ENCODE measurements at places on chromosomes 1 and 21. TPM values are rescaled to one million over a fixed set of nuclear protein-coding genes. Genes with fewer than 3 reads are reported as not detected.

GRCh38 chr1:22606161-22606560, 30.3 kb upstream of the C1QA start:
- DNase-seq: no peak

- no peak for DNase-seq
These were observed 431 bp downstream of the RAB42 start for GRCh38 chr1:28592321-28593071.

DNA sequence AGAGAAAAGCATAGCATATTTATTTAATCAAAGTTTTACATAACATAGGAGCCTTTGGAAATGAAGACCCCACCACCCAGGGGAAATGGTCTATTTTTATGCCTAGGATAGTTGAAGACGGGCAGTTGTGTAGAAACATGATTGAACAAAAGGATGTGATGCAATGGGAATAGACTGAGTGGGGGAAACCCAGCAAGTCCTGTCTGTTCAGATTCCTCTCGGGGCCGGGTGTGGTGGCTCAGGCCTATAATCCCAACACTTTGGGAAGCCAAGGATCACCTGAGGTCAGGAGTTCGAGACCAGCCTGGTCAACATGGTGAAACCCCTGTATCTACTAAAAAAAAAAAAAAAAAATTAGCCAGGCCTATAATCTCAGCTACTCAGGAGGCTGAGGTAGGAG, 298.3 kb downstream of the MATN1 start:
- no peak for DNase-seq

DNA sequence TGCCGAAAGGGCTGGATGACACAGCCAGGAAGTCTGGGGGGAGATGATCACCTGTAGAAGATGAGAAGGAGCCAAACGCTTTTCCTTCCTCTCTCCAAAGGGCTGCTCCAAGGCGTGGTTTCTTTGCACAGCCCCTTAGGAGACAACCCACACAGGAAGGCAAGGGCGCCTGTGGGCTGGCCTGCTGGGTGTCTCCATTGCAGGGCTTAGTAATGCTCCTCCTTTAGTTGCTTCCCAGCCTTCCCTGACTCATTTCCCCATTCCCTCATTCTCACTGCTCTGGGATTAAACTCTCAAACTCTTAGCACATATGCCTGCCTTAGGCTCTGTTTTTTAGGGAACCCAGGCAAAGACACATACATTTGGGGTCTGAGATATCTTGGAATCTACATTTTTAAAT, 1.7 kb upstream of the CLCA1 start:
- DNase-seq: no peak

GRCh38 chr21:15139898-15140297, 75.1 kb upstream of the NRIP1 start:
- peak; percentile 36 for DNase-seq

DNA sequence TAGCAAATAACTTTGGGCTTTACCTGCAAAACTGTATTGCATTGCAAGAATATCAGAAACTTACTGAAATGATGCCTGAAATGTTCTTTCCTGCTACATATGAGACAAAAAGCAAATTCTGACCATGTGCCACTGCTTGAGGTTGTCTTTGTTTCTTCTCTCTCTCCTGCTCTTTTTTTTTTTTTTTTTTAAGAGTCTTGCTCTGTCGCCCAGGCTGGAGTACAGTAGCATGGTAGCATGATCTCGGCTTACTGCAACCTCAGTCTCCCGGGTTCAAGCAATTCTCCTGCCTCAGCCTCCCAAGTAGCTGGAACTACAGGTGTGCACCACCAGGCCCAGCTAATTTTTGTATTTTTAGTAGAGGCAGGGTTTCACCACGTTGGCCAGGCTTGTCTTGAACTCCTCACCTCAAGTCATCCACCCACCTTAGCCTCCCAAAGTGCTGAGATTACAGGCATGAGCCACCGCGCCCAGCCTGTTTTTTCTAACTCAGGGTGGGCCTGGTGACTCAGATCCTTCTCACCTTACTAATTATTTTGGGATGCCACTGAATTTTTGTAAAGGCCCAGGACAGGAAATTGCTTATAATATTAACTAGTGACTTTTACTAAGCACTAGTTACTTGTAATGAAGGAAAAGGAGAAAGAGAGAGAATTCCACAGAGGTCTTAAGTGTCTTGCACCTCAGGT, 35.9 kb downstream of the DNASE2B start:
- DNase-seq: no peak

DNA sequence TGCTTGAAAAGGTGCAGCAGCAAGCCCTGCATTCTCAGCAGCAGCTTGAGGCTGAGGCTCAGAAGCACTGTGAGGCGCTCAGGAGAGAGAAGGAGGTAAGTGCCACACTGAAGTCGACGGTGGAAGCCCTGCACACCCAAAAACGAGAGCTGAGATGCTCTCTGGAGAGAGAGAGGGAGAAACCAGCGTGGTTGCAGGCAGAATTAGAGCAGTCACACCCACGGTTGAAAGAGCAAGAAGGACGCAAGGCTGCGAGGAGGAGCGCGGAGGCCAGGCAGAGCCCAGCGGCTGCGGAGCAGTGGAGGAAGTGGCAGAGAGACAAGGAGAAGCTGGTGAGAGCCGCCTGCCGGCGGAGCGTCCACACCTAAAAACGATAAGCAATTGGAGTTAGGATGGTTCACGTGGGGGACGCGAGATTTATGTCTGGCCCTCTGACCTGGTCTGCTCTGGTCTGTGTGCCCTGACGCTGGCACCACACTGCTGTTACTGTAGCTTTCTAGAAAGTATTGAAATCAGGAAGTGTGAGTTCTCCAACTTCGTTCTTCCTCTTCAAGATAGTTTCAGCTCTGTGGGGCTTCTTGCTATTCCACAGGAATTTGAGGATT, 26.7 kb upstream of the DIP2A start:
- DNase-seq: no peak

The RIMS3 gene
- 1.8 TPM for polyA plus RNA-seq

The ZMYND12 gene
- 3.2 TPM for polyA plus RNA-seq

The S100A13 gene
- polyA plus RNA-seq: 159 TPM

The DCDC2B gene
- polyA plus RNA-seq: 0.98 TPM
